ENCODE measurements at places on chromosomes 13 and 19.

DNA sequence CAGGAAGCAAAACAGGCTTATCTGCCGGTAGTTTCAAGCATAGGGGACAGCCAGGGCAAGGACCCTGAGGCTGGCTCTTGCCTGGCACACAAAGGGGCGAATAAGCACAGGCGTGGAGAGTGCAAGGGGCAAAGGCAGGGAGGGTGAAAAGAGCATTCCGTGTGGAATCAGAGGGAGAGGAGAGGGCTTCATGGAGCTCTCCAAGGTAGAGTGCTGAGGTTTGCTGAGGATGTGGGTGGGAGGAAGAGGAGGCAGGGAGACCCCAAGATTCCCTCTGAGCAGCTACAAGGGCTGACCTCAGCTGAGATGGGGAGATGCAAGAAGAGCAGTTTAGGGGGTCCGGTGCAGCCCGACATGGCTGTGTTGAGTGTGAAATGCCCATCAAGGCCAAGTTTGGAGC lies 36.5 kb upstream of the ZNRF4 start:
- DNase-seq, result peak; percentile 15

DNA sequence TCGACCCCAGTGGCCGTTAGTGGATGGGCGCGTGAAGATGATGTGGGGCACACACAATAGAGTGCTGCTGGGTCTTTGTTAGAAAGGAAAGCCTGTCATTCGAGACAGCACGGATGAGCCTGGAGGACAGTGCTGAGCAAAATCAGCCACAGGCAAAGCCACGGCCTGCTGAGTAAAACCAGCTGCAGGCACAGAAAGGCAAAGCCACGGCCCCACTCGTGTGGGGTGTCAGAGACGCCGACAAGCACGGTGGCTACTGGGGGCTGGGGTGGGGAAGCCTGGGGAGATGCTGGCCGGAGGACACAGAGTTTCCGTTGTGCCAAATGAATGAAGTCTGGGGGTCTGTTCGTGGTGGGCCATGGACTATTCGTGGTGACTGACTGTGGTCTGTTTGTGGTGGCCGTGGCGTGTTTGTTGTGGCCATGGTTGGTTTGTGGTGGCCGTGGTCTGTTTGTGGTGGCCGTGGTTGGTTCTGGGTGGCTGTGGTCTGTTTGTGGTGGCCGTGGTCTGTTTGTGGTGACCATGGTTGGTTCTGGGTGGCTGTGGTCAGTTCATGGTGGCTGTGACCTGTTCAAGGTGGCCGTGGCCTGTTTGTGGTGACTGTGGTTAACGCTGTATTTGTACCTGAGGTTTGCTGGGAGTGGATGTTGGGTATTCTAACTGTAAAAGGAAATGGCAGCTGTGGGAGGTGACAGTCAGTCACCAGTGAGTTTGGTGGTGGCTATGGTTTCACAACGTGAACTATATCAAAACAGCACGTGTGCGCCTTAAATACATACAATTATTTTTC lies 36.3 kb downstream of the MCF2L start:
- no peak for DNase-seq

GRCh38 chr19:30602661-30603350 lies 230.6 kb downstream of the ZNF536 start:
- peak; percentile 81 for DNase-seq

DNA sequence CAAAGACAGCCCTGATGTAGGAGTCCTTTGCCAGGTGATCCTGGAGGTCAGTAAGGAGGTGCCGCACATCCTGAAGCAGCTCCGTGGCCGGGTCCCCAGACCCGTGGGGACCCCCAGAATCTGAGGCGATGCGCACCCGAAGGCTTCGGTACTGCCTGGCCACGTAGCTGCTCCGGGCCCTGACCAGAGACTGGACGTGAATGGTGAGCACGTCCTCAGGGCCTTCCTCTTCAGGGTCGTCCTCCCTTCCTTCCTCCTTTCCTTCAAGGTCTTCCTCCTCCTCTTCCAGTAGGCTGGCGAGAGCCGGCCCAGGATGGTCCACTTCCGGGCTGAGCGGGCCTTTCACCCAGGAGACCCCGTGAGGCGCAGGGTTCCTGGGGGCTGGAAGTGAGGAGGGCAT lies 7.5 kb downstream of the RINL start:
- peak; percentile 26 for DNase-seq

DNA sequence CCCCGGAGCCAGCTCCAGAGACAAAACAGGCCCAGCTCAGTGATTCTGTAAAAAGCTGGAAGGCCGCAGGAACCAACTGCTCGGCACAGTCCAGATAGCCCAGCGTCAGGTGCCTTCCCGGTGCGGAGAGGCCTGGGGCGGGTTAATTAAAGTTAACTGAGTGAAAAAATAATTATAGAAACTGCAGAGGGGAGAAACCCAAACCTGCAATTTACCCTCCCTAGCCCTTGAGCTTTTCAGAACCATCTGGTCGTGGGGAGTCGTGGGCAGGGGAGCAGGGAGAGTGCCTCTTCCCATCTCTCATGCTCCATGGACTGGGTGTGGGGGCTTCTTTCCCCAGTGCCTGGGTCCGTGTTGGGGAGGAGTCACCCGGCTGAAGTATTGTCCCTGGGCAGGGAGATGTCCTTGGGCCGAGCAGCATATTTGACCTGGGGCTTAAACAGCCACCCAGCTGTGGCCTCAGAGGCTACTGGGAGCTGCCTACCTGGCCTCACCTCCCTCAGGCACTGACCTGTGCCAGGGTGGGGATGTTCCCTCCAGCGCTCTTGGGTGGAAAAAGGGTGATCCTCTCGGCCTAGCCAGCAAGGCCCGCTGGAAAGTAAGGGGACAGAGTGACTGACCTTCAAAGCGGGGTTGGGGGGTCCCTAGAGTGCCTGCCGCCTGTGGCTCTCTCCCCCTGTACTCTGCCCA lies 65.9 kb downstream of the CHST8 start:
- DNase-seq, result no peak

GRCh38 chr19:13817018-13817614 lies 21.9 kb downstream of the ZSWIM4 start:
- no peak for DNase-seq

DNA sequence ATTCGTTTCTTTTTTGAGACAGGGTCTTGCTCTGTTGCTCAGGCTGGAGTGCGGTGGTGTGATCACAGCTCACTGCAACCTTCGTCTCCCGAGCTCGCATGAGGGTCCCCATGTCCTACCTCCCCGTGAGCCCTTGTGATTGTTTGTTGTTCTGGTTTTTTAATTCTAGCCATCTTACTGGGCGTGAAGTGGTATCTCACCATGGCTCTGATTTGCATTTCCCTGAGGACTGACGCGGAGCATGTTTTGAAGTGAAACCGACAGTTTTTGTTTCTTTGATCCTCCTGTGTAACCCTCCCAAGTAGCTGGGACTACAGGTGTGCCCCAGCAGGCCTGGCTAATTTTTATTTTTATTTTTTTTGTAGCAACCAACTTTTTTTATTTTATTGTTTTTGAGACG lies 21.7 kb downstream of the GNG7 start:
- DNase-seq, result no peak

DNA sequence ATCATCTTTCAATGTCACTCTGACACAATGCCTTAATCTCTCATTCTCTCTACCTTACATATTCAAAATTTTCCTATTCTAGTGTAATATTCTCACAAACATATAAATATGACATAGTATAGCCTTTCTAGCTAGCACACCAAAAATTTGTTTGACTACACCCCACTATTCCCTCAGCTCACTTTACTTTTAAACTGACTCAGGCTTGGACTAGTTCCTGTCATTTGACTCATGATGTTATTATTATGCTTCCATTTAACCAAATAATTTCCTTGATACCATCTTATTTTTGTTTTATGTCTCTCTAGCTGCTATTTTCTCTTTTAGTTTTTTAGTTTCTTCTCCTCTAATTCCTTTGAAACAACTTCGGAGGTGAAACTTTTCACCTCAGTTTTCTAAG lies 1745.6 kb upstream of the PCDH20 start:
- DNase-seq, result no peak

GRCh38 chr13:112225429-112226090 lies 150.6 kb upstream of the SPACA7 start:
- no peak for DNase-seq

- DNase-seq, result peak; percentile 46
These were observed 65.0 kb upstream of the GTF2F2 start for GRCh38 chr13:45055198-45055901.

DNA sequence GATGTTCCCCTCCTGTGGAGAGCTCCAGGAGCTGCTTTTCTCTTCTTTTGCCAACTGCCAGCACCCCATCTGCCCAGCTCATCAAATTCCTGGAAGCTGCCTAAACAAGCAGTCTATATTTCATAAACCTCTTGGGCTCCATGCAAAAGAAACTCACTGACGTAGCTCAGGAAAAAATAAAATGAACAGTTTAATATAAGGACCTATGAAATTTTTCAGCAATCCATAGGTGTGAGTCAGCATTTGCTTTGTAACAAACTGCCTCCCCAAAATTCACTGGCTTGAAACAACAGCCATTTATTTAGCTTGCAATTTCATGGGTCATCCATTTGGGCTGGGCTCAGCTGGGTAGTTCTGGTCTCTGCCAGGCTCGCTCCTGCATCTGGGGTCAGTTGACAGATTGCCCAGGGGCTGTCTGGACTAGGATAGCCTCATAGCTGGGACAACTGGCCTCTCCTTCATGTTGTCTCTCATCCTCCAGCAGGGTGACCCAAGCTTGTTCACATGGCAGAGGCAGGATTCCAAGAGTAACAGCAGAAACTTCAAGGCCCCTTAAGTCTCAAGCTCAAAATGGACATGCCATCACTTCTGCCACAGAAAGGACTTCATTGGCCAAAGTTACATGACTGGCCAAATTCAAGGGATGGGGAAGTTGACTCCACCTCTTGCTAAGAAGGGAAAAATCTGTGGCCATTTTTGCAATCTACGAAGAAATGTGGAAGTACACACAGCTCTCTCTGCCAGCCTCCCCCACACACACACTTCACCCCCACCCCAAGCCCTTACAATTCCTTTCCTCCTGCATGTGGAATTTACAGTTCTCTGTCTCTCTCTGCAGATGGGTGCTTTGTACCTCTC lies 7.9 kb upstream of the PVR start:
- DNase-seq, result no peak

- no peak for DNase-seq
These were observed 767.6 kb upstream of the SLITRK1 start for GRCh38 chr13:84649853-84650252.

DNA sequence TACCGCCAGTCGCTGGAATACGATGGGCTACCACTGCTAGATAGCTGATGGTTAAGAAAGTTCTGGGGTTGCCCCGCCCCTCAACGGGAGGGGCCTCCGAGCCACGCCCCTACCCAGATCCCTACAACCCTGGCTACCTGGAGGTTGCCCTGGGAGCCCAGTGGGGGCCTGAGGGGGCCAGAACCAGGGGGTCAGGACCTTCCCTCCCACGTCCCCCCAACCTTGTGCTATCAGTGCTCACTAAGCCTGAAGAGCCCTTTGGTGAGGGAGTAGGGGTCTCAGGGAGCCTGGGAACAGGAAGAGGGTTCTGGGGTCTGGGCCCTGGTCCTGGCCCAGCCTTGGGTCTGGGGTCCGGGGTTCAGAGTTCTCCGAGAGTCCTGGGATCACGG lies 8.9 kb downstream of the OCEL1 start:
- peak; percentile 74 for DNase-seq

- no peak for DNase-seq
These were observed 21.5 kb downstream of the VWA8 start for GRCh38 chr13:41939398-41939797.

- peak; percentile 80 for DNase-seq
These were observed 19.2 kb downstream of the RCN3 start for GRCh38 chr19:49546825-49547565.

DNA sequence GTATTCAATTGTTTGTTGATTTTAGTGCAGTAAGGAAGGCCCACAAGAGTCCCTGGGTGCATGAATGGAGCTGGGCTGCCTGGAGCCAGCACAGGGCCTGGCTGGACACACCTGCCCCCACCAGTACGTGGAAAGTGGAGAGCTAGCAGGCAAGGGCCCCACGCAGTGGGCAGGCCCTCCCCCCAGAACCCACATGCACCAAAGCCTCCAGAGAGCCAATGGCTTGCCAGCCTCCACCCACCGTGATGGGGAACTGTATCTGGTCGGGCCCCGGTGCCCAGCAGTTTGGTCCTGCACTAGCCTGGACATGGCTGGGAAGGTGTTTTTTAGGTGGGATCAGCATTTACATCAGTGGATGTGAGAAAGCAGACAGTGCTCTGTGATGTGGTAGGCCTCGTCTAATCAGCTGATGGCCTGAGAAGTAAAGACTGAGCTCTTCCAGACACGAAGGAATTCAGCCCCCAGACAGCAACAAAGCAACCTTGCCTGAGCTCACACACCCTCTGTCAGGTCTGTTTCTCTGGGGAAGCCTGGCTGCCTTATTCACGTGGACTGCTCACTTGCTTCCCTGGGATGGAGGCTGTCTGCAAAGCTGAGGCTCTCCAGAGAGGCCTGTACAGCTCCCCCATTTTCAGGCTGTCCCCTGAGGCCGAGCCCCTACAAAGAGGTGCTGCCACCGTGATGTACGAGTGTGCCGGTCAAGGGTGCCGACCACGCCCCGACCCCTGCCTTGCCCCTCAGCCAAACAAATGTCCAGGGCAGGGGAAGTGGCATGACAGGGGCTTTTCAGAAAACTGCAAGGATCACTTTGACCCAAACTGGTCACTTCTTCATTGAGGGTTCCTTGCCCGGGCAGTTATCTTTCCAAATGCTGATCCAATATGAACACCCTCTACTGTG lies 27.5 kb downstream of the RAB20 start:
- no peak for DNase-seq

- DNase-seq, result no peak
These were observed 497 bp upstream of the MLNR start for GRCh38 chr13:49219647-49220035.

DNA sequence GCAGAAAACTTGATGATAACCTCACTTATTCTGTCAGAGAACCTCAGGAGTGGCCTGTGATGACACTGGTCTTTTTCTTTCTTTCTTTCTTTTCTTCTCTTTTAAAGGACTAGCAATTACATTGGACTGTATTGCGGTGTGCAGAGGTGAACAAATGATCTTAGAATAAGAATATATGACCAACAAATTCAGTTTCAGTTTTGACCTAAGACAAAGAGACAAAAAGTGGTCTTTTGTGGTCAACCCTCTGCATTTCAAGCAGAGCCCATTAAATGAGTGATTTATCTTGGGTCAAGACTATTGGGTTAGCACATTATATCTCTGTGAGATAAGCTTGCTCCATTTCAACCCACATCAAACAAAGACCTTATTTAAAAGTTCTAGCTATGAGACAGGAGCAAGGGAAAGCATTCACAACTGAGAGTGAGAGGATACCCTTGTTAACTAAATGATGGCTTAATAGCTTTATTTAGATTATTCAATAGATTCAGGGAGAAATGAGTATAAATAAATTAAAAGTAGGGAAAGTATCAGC lies 644.4 kb downstream of the PCDH9 start:
- DNase-seq, result no peak

GRCh38 chr19:30955112-30956104 lies 393.8 kb downstream of the TSHZ3 start:
- no peak for DNase-seq

GRCh38 chr19:11924886-11925650 lies at the start of gene ZNF700:
Gene ZNF700 (plus strand): TSS chr19:11925107. CDS start chr19:11925211, 104 bp downstream.
- DNase-seq, result peak; percentile 93

- DNase-seq, result no peak
These were observed 5.3 kb upstream of the FFAR1 start for GRCh38 chr19:35342430-35342829.

DNA sequence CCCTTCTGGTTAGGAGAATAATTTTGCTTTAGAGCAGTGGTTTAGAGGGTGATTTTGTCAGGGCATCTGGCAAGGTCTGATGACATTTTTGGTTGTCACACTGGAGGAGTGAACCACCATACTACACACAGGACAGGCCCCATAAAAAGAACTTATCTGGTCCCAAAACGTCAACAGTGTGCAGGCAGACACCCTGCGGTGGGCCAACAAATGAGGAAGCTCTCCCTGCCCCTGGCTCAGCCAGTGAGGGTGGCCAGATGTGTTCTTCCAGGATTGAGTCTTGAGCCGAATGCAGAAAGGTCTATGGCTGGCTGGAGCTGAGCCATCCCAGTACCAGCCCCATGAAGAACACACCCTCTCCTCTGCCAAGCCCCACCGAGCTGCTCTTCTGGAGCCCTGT lies 149.2 kb downstream of the MIPEP start:
- no peak for DNase-seq

All from D341Med (cell line).